Panc1 (cell line): ENCODE measurements at places on chromosomes 7 and 10.

DNA sequence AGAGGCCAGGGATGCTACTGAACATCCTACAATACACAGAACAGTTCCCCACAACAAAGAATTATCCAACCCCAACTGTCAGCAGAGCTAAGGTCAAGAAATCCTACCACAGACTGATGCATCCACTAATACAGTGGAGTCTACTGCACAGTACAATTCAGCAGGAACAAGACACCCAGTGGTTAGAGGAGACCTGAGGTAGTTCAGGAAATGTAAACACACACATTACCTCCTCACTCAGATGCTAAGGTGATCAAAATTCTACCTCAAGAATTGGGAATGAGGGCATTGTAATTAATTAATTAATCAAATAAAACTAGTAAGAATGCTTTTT is 91.4 kb downstream of the ZFAND4 start:
- no peak for DNase-seq

DNA sequence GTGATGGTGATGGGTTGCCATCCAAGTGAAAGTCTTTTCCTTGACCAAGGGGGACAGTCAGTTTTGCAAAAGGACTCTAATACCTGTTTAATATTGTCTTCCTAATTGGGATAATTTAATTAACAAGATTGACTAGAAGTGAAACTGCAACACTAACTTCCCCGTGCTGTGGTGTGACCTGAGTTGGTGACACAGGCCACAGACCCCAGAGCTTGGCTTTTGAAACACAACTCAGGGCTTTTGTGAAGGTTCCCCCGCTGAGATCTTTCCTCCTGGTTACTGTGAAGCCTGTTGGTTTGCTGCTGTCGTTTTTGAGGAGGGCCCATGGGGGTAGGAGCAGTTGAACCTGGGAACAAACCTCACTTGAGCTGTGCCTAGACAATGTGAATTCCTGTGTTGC is 6.9 kb downstream of the PPIF start:
- no peak for DNase-seq

DNA sequence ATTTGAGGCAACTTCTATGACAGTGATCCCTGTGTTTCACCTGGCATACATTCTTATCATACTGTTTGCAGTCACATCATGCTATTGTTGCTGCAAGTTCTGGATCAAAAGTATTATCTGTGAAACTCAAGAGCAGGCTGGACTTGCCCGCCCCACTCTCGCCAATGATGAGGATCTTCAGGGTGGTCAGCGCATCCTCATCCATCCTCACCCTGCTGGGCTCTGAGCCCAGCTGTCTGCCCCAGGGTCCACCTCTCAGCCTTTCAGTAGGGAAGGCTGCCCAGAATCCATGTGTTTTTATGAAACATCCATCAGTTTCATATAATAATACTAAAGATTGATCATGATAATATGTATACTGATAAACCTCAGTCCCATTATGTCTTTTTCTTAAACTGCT is 55.4 kb upstream of the KIF5B start:
- no peak for DNase-seq

DNA sequence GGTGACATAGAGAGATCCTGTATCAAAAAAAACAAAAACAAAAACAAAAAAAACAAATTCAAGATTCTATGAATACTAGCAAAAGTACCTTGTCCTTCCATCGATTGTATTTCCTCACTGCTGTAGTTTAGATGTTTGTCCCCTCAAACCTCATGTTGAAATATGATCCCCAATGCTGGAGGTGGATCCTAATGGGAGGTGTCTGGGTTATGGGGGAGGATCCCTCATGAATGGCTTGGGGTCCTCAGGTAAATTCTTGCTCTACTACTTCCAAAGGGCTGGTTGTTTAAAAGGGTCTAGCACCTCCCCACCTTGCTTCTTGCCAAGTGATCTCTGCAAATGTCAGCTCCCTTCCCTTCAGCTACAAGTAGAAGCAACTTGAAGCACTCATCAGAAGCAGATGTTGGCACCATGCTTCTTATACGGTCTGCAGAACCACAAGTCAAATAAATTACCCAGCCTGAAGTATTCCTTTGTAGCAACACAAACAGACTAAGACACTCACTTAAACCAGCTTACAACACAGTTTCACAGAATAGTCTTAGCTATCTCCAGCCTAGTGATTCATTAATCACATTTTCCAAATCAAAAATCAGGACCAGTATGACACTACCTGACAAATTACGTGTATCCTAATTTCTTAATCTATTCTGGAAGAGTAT is 20.7 kb downstream of the ABI1 start:
- DNase-seq: no peak

GRCh38 chr10:44769450-44769849 is 141.7 kb upstream of the TMEM72 start:
- DNase-seq: no peak
